Foreskin melanocyte (primary cell): ENCODE measurements at places on chromosomes 6 and 20.
A peak's percentile ranks its signal among the peaks of the same experiment; 100 is the strongest.

DNA sequence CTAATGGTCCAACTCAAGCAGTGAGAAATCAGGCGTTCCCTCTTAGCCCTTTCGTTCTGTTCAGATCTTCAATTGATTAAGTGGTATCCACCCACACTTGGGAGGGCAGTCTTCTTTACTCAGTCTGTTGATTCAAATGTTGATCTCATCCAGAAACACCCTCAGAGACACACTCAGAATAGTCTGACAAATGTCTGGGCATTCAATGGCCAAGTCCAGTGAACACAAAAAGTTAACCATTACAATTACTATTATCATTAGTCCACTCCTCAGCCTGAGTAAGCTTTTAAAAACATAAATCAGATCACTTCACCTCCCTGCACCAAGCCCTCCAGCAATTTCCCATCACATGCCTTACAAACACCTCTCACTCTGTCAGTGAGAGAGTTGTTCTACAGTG lies 423.2 kb downstream of the RFPL4B start:
- no peak for DNase-seq

GRCh38 chr6:130852844-130853554 lies 25.8 kb downstream of the SMLR1 start:
- no peak for DNase-seq

DNA sequence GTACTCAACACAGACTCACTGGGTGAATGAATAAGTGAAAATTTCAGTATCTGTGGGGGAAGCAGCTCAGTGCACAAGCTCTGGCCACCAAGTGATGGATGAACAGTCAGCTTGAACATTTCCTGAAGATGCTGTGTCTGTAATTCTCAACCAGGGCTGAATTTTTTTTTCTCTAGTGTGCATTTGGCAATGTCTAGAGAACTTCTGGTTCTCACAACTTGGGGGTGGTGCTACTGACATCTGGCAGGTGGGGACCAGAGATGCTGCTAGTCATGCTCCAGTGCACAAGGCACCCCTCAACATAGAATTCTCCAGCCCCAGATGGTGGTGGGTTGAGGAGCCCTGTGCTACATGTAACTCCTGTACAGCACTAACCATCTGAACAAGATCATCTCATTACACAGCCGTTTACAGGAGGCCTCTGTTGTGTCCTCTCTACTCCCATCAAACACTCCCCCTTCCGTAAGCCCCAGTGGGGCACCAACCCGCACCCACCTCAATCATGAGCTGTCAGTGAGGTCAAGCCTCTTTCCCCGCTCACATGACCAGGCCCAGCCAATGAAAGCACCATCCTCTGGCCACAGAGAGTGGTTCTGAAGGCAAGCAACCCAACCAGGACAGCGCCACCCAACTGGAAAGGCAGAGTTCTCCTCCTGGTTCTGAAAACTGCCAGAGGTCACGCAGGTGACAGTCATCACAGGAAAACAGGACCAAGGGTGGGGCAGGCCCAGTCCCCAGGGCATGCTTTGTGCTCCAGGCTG lies 103.9 kb upstream of the PMEPA1 start:
- no peak for DNase-seq

GRCh38 chr6:153484056-153484455 lies 353.0 kb upstream of the RGS17 start:
- no peak for DNase-seq

GRCh38 chr20:32592022-32592421 lies 6.9 kb upstream of the NOL4L start:
- DNase-seq: no peak

DNA sequence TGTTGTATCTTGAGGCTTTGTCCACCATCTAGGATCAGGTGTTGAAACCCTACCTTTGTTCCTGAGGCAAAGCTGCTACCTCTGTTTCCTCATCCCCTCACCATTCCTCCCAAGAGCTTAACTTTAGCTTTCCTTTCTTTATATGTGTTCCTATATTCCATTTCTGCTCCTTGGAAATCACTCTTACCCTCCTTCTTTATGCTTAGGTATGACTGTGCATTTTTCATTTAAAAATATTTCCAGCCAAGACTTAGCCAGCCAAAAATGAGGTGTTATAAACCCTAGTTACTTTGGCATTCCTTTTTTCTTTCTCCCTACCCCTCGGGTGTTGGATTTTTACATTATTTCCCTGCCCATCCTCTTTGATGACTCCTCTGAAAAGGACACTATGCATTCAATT lies 57.7 kb downstream of the TSBP1 start:
- DNase-seq: no peak

DNA sequence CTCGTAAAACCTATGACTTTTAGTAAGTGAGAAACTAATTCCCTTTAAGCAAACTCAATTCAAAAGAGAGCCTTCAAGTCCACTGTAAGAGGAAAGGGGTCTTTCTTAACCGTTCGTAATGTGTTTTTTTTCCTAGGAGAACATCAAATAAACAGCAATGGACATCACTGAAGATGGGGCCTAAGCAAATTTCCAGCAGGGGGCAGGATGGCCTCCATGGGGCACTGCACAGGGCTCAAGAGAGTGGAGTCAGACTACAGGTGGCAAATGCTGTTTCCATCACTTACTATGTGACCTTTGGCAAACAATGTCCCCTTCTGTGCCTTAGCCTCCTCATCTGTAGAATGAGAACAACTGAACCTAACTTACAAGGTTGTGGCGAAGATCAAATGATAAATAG lies 88.7 kb downstream of the ARHGAP18 start:
- DNase-seq: no peak

DNA sequence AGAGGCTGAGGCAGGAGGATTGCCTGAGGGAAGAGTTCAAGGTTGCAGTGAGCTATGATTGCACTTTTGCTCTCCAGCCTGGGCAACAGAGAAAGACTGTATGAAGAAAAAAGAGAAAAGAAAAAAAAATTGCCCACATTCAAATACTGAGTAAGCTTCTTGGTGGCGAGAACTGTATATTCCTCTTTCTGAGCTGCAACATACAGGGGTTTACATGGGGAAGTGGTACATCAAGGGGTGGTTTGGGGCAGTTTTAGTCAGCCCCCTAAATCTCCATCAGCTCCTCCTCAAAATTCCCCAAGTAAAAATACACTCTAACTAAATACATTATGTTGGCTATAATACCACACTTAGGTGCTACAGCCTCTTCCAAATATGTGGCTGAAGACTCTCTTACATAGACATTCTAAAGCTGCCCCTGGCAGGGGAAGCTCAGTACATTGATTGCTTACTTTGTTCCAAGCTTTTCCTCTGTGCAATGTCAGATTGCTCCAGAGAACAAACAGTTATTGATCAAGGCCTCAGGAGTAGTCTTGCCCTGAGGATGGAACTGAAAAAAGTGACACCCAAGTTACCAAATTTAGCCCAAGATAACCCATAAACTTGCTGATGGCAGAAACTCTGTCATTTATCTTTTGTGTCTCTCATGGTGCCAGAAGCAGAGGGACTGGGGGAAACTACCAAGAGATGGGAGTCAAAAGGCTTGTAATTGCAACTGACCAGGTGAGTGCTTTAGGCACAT lies 107.4 kb upstream of the RIPOR2 start:
- no peak for DNase-seq

DNA sequence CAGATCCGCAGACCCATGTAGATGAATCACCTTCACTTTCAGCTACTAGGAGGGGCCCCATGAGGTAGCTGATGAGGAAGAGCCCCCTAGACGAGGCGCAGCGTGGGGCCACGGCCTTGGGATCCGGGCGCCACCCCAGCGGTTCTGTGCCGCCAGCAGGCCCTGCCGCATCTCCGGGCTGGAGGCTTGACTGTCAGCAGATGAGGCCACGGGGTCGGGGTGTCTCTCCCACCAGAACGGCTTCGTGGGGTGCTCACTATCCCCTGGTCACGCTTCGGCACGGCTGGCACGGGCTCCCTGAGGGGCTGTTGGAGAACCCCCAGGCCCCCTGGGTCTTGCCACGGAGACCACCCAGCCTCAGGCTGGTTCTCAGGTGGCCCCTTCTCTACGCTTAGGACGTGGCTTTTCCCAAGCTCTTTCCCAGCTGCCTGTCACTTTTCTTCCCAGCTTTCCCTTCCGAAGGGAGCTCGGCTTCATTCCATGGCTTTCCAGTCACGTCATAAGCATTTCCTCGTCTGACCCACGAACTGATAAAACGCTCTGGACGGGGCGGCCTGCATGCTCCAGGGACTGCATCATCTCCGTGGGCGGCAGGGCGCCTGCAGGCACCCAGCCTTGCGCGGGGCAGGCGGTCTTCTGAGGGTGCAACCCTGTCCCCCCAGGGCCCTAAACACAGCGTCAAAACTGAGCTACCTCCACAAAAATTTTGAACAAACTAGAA lies 85.9 kb downstream of the THBS2 start:
- DNase-seq: no peak

DNA sequence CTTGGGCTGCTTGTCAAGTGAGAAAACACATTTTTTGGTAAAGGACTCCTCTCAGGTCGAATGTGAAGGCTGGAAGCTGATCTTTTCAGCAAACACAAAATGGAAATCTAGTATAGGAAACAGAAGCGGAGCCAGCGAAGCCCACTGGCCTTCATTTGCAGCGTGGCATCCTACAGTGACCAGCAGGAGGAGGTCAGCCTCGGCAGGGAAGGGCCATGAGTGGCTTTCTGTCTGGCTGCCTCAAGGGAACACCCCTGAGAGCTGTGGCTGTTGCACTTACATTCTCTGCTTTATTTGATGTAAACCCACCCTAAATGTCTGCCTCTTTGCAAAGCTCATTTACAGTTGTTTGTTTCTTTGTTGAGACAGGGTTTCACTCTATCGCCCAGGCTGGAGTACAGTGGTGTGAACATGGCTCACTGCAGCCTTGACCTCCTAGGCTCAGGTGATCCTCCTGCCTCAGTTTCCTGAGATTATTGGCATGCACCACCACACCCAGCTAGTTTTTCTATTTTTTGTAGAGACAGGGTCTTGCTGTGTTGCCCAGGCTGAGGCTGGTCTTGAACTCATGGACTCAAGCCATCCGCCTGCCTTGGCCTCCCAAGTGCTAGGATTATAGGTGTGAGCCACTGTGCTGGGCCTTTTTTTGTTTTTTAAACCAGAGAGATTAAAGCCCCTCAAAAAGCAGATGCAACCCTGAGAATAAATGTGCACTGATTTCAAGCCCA lies 322.0 kb upstream of the SOX4 start:
- DNase-seq: no peak

DNA sequence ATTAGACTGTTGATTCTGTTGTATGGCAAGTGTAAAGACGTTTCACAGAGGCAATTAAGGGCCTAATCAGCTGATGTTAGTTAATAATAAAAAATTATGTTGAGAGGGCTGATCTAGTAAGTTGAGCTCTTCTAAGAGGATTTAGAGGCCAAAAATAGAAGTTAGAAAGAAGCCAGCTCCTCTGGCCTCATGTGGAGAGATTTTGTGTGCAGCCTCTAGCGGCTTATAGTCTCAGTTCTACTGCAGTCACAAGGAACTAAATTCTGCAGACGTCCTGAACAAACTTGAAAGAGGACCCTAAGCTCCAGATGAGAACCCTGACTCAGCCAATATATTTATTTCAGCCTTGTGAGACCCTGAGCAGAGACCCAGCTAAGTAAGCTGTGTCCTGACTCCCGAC lies 498.6 kb downstream of the BTBD3 start:
- DNase-seq: no peak

GRCh38 chr6:21079468-21080048 lies 514.0 kb upstream of the SOX4 start:
- DNase-seq: no peak

DNA sequence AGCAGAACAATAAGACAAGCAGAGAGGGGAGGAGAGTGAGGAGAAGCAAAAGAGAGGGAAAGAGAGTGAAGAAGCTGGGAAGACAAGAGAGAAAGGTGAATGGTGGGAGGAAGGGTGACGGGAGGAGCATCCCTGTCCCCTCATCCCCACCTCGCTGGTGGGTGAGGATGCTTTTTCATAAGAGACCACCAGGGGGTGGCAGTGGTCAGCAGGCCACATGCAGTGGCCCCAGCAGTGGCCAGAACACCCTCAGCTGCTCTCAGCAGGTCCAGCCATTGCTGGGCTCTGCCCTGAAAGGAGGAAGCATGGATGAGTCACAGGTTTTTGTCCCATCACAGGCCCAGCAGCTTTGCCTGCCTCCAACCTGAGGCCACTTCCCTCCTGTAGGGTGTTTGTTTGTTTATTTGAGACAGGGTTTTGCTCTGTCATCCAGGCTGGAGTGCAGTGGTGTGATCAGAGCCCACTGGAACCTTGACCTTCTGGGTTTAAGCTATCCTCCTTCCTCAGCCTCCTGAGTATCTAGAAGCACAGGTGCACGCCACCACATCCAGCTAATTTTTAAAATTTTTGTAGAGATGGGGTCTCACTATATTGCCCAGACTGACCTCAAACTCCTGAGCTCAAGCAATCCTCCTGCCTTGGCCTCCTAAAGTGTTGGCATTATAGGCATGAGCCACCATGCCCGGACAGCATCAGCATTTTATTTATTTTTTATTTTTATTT lies 24.0 kb downstream of the FGD2 start:
- peak; percentile 53 for DNase-seq
